Suppressor macrophage treated with lipopolysaccharide for 4 hours (primary cell): ENCODE measurements at places on chromosomes 2 and 18.

DNA sequence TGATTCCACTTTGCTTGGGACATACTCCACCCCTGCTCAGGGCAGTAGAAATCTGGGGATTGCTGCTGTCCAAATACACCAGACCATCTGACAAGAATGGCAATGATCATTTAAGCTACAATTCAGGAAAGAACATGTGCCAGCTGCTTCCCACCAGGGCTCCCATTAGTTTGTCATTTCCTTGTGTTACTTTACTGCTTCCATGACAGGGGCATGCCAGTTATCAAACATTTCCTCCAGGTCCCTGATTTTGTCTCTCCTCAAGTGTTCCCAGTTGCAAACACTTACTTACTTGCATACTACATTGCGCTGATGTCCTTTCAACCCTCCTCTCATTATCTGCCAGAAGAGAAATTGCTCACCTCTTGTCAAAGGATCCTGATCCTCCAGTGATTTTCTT is 474.5 kb upstream of the DCC start:
- no peak for DNase-seq

DNA sequence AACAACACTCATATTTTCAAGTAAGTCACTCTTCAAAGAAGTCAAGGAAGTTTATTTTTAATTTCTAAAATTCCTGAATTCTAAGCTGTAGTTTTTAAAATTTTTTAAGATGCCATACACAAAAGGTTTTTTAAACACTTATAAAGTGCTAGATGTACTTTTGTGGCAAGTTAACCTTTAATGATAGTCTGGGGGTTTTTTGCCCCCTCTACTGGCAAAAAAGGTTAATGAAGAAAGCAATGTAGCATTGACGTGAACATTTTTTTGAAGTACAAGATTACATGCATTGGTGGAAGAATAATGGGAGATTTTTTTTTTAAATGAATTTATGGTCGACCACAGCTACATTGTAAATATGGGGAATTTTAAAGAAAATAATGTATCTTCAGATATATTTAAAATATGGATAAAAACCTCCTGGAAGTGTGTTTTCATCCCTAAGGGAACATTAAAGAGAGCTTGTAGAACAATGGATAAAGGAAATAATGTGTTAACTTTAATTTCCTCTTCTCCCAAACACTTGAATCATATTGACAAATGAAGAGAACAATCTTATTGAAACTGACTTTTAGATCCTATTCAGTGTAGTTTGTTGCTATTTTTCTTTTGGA is 12.6 kb downstream of the ITPRID2 start:
- peak; percentile 49 for DNase-seq

GRCh38 chr18:78293940-78294541 is 685.6 kb upstream of the SALL3 start:
- DNase-seq = no peak

DNA sequence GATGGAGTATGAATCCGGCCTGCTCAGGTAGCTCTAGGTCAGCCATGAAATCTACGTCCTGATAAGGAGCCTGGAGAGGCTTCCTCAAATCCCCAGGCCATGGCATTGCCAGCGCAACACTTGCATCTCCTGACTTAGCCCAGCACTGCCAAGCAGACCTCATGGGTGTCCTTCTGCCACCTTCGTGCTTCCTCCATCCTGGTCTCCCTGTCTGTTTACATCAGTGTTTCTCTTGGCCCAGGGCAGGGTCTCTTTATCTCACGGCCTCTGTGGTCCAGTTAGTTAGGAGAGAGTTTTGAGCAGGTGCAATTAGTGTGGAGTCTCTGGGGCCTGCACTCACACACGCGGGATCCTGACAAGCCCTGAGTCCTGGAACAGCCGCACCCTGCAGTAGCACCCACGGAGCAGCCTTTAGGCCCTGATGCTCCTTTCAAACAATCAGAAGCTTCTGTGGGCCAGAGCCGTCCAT is 193.1 kb upstream of the ARL4C start:
- no peak for DNase-seq

DNA sequence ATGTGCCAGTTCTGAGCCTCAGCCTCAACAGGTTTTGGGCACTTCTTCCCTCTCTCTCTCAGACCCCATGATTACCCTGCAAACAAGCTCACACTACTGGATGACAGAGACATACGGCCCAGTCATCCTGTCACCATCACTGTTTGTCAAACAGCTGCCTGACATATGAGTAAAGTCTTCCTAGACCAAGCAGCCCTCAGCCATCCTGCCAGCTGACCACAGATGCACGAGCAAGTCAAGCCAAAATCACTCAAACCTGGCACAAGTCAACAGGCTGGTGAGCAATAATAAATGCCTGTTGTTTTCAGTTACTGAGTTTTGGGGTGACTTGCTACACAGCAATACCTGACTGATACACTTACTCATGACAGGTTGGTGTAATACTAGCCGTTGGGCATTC is 75.5 kb upstream of the KLF7 start:
- DNase-seq = peak; percentile 59

DNA sequence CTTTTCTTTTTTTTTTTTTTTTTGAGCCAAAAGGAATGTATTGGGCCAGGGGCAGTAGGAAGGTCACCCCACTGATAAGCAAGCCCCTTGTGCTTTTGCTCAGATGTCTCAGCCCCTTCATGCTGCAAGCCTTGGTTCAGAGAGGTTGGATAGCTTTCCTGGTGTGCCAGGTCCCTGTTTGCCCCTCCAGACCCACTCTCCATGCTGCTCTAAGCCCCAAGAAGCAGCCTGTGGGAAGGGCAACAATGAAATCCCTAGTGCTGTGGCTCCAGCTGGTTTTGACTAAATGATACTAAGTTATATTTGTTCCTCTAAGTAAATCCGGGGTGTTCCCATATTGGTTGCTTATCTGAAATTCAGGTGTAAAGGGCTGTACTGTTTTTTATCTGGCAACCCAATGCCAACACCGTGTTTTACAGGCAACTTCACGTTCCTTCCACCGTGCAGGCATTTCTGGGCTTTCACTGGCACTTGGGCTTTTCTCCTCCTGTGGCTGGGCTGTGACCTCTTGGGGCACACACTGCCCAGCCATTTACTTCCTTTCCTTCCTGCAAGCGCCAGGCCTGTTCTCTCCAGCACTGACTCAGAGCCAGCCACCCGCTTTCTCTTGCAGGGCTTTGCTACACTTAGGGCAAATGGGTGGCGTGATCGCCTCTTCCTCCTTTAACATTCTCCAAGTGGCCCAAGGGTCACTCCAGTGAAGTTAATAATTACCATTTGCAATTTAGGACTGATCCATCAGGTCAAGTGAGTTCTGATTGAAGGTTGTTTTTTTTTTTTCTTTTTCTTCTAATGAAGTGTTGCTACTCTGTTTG is 21.6 kb downstream of the MERTK start:
- DNase-seq = peak; percentile 86

GRCh38 chr2:204282525-204282924 is 262.8 kb upstream of the PARD3B start:
- DNase-seq = no peak

GRCh38 chr2:95062242-95063085 is 37.0 kb downstream of the MAL start:
- DNase-seq = no peak

GRCh38 chr18:72940986-72941385 is 73.2 kb upstream of the NETO1 start:
- DNase-seq = no peak

DNA sequence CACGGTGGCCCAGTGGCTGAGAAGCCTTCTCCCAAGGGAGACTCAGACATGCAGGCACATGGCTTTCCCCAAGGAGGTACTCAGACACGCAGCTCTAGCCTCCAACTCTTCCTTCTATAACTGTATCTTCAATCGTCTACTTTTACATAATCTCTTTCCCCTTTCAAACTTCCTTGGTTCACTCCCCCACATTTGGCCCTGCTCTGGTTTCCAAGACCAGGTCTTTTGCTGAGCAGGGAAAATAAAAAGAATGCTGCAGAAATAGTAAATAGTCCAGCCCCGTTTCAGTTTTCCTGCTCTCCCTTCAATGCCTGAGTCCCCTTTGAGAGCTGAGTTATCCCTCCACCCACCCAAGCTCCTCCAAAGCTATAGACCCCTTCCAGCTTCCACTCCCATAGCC is 635.0 kb downstream of the ARHGAP15 start:
- no peak for DNase-seq

DNA sequence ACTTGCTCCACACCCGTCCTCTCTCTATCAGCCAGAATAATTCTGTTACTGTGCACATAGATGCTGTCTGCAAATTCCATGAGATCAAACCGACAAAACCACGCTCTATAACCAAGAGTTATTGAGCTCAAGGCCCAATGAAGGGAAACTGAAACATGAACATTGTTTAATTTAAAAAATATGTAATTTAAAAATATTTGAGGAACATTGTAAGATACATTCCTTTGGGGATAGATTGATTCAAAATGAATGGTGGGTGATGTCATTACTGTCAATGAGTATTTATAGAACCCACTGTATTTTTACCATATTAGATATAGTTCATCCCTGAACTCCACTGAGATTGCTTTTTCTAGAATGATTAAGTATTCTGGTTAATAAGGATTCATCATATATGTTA is 50.4 kb downstream of the NCKAP5 start:
- no peak for DNase-seq

DNA sequence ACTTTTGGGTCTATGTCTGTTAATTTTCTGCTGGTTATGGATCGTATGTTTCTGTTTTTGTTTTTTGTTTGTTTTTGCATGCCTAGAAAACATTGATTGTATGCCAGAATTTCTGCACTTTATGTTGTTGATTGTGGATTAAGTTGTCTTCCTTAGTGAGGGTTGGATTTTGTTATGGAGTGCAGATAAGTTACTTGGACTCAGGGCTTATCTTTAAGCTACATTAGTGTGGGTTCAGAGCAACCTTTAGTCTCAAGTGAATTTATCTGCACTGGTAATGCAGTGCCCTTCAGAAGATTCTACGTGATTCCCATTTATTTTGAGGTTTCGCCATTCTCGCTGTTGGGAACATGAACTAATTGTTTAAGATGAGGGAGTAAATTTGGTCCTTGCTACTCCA is 32.9 kb downstream of the UBR3 start:
- DNase-seq = no peak

- no peak for DNase-seq
Observed at GRCh38 chr2:180933332-180933731, 47.1 kb upstream of the UBE2E3 start.

DNA sequence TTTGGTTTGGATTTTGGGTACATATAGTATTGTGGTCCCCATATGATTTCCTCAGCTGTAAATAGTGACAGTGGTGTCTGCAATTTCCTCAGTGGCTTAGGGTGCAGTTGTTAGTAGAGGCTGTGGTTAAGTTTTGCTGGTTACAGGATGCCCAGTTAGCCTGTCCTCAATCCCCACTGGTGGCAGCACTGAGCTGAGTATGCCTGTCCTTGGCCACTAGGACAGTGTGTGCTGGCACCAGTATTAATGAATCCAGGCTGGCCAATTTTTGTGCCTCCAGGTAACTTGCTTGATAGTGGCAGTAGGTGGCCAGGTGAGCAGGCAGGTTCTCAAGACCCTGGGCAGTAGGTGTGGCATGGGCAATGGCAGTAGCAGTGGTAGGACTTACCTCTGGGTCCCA is 973.1 kb downstream of the TMEM182 start:
- DNase-seq = no peak

- peak; percentile 40 for DNase-seq
Observed at GRCh38 chr2:12479065-12479601, 237.6 kb upstream of the TRIB2 start.

- DNase-seq = no peak
Observed at GRCh38 chr2:168525020-168525419, 68.9 kb downstream of the CERS6 start.

GRCh38 chr2:239101071-239101470 is 253.2 kb downstream of the TWIST2 start:
- no peak for DNase-seq

GRCh38 chr2:239177908-239178307 is 222.9 kb downstream of the HDAC4 start:
- no peak for DNase-seq

- DNase-seq = no peak
Observed at GRCh38 chr18:55289775-55290174, 298.2 kb downstream of the TCF4 start.

DNA sequence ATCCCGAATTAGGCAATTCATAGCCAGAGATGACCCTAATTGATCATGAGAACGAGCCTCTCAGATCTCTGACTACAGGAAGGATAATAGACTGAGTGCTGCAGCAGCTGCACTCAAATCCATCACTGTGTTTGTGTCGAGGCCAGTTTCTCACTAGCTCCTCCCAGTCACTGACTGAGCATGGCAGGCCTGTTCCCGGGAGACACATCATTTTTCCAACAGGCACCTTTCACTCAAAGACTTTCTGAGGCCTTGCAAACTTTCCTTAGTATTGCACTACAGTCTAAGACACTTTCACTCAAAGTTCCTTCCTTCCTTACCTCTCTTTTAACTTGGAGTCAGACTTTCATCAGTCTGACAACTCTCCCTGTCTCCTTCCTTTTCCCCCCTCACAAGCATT is 13.7 kb downstream of the SOS1 start:
- DNase-seq = no peak

- no peak for DNase-seq
Observed at GRCh38 chr18:34352385-34353163, 127.9 kb upstream of the NOL4 start.

DNA sequence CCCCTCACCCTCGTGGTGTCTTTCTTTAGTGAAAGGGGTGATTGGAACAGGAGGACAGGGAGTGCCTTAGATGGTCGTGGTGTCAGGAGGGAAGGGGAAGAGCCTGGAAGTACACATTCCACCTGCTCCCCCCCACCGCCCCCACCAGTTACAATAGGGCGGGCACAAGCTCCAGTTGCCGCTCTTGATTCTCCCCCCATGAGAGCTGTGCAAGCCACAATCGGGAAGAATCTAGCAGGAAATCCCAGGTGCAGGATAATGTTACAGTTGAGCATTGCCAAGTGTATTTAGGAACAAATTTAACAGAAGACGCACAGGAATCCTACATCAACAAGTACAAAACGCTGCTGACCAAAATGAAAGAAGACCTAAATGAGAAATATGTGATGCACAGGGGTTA is 73.6 kb downstream of the ASAP2 start:
- DNase-seq = no peak

DNA sequence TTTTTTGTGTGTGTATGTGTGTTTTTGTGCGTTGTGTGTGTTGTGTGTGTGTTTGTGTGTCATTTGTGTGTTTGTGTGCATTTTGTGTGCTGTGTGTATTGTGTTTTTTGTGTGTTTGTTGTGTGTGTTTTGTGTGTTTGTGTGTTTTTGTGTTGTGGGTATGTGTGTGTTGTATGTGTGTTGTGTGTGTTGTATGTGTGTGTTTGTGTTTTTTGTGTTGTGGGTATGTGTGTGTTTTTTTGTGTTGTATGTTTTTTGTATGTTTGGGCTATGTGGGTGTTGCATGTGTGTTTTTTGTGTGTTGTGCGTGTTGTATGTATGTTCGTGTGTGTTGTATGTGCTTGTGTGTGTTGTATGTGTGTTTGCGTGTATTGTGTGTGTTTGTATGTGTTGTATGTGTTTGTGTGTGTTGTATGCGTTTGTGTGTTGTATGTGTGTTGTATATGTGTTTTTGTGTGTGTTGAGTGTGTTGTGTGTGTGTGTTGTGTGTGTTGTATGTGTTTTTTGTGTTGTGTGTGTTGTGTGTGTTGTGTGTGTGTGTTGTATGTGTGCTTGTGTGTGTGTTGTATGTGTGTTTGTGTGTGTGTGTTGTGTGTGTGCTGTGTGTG is 275.3 kb downstream of the HRH4 start:
- DNase-seq = no peak

- no peak for DNase-seq
Observed at GRCh38 chr2:174473796-174474195, 13.0 kb downstream of the GPR155 start.

- no peak for DNase-seq
Observed at GRCh38 chr2:232927032-232927792, 57.1 kb downstream of the SNORC start.
